Left forelimb (tissue), 1 donor: ENCODE measurements at places on chromosomes 7 and 10.

GRCh38 chr7:89503281-89503680, 651.0 kb upstream of the STEAP1 start:
- no peak for DNase-seq

DNA sequence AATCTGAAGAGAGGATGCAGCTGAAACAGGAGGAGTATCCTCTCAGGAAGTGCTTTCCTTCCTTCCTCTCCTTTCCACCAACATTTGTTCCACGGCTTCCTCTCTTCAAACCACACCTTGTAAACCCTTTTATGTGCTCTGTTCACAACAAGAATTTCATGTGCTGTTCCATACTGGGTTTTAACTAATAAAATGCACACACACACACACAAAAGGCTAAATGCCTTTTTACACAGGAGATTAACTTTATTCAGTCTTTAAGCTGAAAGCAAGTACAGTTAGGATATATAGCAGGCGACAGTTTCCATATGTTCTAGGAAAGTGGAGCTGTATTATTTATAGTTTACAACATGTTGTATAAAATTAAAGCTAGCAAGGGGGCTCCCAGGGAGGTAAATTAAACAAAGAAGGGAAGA, 106.7 kb downstream of the REEP3 start:
- no peak for DNase-seq

GRCh38 chr7:119945822-119946221, 327.2 kb upstream of the KCND2 start:
- DNase-seq, result no peak

DNA sequence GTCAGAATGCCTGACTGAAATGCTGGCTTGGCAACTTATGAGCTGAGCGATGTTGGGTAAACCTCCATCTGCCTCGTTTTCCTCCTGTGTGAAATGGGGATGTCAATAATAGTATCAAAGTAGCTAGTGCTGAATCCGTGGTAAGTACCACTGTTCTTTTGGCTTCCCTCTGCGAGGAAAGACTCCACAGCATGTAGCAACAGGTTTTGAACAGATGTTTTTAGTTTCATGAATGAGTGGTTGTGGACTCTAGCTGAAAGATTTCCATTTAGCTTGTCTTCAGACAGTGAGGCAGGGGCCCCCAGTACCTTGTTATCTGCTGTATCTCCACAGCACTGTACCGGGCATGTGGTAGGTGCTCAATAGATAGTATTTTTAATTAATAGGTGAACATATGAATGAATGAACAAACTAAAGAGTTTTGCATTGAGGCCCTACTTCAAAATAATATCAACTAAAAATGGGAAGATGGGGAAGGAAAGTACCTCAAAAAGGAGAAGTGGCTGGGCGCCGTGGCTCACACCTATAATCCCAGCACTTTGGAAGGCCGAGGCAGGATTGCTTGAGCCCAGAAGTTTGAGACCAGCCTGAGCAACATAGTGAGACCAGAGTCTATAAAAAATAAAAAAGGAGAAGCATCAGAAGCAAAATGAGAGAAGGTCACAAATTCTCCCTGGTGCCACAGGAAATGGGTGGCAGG, 5.6 kb upstream of the DLG5 start:
- DNase-seq, result no peak

DNA sequence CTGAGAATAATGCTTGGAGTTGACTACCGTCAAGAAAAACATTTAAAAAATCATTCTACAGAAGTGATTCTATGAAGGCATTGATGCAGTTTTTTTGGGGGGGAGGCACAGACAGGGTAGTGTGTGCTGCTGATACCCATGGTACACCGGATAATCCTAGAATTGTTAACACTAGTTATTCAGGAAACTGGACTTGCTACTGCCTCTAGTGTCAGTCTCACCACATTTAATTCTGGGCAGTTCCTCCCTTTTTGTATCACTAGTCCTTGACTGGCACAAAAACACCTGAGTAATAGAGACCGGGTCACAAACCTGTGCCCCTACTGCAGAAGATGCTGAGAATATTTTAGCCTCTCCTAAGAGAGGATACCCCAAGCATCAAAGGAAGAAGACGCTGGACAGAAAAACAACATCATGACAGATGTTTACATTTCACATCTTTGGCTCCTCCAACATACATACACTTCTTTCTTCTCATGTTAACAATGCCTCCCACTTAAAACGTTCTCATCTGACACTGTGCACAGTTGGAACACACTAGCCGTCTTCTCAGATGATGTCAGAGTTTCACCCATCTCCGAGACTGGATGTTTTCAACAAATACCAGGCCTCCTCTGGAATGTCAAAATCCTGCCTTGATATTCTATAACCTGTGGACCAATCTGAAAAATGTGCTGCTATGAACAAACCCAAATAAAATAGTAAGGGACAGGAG, 13.1 kb upstream of the TCAF1 start:
- DNase-seq, result no peak

- no peak for DNase-seq
Measured at GRCh38 chr7:36459236-36459960, 69.7 kb downstream of the ANLN start.

GRCh38 chr7:127912901-127913300, 118.3 kb downstream of the LRRC4 start:
- no peak for DNase-seq

DNA sequence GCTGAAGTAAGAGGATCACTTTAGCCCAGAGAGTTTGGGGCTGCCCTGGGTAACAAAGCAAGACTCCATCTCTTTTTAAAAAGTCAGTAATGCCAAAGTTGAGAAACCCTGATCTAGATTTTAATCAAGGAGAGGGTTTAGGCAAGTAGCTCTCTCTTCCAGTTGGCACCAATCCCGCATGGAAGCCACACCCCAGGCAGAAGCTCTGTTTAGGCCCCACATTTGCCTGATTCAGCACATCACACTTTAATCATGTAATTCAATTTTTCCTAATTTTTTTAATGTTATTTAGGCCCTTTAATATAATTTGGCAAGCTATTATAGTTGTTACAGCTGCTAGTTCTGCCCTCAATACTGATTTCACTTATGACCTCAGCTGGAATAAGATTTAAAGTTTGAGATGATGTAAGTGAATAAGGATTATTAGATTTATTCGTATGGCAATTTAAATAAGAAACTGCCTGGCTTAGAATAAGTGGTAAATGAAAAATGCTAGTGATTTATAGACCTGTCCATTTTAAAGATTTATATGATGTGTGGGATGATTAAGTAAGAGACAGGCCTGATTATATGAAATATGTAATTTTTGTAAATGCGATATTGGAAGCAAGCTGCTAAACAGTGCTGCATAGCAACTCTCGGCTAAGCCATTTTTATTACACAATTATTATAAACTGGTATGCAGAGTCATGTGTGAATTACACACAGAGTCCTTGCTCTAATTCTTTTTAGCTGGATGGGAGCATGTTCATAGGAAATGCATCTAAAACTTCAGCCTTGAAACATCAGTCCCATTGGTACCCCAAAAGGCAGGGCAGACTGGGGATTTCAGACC, 80.2 kb upstream of the NFE2L3 start:
- DNase-seq, result no peak

DNA sequence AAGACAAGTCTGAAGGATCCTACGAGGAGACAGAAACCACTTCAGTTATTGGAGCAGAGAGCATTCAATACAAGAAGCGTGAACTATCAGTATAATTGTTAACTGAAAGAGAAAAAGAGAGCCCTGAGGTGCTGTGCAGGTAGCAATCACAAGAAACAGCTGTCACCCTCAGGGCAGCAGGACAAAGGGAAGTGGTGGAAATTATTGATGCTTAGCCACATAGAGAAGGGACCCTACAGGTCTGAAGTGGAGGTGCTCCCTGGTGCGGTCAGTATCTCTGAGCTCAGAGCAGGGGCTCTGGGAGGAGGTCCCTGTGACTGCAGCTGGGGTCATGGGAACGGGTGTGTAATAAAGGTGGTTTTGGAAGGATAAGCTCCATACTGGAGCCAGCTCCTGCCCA, 97.8 kb upstream of the KLF6 start:
- DNase-seq, result no peak

- DNase-seq, result no peak
Measured at GRCh38 chr7:7944619-7945282, 23.8 kb upstream of the GLCCI1 start.

DNA sequence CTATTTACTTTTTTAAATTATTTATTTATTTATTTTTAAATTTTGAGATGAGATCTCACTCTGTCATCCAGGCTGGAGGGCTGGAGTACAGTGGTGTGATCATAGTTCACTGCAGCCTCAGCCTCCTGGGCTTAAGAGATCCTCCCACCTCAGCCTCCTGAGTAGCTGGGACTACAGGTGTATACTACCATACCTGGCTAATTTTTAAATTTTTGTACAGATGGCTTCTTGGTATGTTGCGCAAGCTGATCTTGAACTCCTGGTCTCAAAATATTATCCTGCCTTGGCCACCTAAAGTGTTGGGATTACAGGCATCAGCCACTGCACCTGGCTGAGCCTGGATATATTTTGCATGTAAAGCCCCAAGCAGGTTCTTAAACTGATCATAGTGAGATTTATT, 7.6 kb downstream of the CHST12 start:
- no peak for DNase-seq

GRCh38 chr7:40331915-40332314, 197.1 kb downstream of the SUGCT start:
- DNase-seq, result no peak

DNA sequence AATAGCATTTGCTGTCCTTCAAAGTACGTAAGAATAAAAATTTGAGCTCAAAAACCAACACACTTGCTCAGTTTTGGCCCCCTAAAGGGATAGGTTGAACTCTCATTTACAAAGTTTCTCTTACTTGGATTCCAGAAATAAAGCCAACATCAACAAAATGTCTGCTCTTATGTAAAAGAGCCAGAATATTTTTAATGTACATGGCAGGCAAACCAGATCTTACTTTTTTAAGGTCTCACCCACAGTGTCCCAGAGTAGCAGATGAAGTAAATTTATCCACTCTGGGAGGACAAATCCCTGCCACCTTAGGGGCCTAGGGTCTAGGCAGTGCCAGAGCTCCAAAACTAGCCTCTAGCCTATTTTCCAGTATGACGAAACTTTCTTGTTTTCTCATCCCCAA, 159.6 kb downstream of the SKAP2 start:
- DNase-seq, result no peak

DNA sequence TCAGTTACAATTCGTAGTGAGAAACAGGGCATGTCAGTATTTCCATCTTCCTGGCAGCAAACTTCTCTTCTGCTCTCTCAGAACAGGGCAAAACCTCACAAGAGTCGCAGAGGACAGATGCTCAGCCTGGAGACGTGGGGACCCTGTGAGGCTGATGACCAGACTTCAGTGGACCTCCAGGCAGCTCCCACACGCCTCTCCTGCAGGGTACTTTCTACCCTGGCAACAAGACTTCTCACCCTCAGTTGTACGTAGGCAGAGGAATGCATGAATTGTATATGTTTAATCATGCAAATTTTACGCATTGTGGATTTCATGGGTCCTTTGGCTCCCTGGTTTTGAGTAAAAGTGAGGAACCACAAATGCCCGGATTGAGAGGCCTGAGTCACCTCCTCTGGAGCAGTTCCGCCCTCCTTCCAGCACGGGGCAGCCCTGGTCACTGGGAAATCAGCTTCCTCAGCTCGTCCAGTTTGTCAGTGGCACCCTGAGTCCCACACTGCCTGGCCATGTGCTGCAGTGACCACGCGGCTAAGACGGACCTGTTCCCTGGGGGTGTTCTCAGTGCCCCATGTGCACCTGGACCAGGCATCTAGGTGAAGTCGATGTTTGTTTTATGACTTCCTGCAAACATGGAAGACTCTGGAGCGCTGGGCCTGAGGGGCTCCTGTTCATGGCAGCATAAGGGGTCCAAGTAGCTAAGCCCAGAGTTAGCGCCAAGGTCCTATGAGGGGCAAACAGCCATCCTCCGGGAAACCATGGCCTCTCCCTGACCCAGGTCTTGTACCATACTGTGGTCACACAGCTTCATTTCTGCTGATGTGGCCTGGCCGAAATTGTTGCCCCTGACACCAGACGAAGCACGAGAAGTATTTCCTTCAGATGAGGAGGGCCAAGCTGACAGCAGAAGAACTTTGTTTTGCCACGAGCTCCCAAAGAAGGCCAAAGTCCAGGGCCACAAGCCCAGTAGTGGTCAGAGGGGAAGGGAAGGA, 165.1 kb downstream of the TNS3 start:
- peak; percentile 55 for DNase-seq

DNA sequence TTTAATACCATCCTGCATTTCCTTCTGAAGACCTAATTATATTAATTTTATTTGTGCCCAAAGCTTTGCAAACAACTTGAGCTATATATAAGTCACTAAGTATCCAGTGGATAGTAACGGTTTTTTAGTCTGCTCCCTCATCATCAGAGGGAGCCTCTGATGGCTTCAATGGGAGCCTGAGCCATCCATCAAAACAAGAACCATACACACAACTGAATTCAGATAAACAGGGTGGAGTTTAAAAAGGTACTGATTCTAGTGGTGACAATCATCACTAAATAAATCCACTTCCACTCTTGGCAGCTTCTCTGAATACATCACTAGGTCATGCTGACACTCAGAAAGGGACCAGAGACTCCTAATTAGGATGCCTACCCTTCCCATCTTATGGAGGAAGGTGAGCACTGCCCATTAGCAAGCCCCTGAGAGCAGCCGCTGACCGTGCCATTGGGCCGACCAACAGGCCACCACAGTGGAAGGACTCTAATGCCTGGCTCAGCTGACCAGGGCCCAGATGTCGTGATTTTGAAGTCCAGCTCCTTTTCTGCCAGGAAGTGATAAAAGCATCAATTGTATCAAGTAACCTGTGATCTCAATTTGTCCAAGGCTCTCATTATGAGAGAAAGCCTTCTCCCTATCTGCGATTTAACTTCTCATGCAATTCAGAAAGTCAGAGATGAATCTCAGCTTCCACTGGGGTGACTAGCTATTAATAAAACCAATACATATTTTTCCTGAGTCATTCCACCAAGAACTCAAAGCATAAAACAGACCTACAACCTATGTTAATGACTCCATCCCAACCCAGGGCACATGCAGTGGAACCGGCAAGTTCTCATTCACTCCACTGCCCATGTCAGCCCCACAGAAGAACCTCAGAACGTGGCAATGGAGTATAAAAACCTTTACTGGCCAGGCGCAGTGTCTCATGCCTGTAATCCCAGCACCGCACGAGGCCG, 13.1 kb downstream of the VOPP1 start:
- peak; percentile 11 for DNase-seq

- no peak for DNase-seq
Measured at GRCh38 chr7:122846591-122846990, 39.7 kb downstream of the CADPS2 start.

GRCh38 chr7:149773446-149774236, at the start of gene ZNF467:
Gene ZNF467 (minus strand): TSS chr7:149773588. CDS start chr7:149771032, 2,556 bp downstream.
- DNase-seq, result peak; percentile 78

DNA sequence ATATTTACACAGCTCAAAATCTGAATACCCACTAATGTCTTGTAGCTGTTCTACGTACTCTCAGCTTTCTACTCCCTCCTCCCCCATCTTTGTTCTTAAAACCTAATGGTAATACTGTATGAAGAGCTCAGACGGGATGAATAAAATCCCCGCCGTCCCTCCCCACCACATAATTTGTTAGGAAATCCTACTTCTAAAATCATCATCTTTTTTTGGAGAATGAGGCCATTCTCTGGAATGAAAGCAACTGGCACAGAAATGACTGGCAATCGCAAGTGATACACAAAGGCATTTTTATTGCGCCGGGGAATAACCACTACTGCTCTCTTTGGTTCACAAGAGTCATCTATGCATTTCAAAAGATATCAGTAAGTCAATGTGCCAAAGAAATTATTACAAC, 27.3 kb downstream of the SLC35B4 start:
- DNase-seq, result no peak
